ENCODE measurements at places on chromosomes 3 and 15.
A peak's percentile ranks its signal among the peaks of the same experiment; 100 is the strongest.

- no peak for DNase-seq
Observed at GRCh38 chr15:93185796-93186195, 96.8 kb upstream of the RGMA start.

DNA sequence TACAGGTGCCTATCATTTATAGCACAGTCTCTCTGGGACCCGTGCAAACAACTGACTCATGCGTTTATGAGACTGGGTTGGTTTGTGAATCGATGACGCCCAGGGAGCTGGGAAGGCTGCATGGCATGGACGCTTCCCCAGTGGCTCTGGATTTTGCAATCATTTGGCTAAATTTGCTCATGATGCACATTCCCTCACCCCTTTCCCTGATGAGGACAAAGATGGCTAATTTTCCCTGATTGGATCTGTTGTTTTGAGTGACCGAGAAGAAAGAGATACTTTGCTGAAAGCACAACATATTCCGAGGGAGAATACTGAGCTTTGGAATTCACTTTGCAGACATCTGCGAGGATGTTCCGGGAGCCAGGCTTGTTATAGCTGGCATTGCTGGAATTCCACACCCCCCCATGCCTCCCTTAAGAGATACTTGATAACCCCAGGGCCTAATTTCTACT, 51.1 kb downstream of the CGNL1 start:
- DNase-seq: no peak

GRCh38 chr3:70771426-70772147, 459.1 kb upstream of the MDFIC2 start:
- DNase-seq: no peak

- DNase-seq: no peak
Observed at GRCh38 chr15:49752517-49752916, 131.7 kb downstream of the DTWD1 start.

- no peak for DNase-seq
Observed at GRCh38 chr15:101178931-101179330, 72.9 kb downstream of the CHSY1 start.

DNA sequence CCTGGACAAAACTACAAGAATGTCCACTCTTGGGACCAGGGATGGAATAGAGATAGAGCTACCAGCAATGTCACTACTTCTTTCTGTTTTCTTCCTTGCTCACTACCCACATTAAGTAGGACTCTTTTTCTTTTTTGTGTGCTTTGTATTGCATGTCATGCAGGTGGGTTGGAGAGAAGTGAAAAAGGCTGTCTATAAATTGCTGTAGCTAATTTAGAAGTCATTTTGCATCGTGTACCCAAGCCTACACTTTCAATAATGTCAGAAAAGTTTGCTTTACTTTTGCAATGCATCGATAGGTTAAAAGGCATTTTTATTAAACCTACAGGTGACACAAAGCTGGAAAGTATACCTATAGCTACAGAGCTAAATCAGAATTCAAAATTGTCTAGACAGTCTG, 58.9 kb downstream of the GTF2E1 start:
- DNase-seq: no peak

DNA sequence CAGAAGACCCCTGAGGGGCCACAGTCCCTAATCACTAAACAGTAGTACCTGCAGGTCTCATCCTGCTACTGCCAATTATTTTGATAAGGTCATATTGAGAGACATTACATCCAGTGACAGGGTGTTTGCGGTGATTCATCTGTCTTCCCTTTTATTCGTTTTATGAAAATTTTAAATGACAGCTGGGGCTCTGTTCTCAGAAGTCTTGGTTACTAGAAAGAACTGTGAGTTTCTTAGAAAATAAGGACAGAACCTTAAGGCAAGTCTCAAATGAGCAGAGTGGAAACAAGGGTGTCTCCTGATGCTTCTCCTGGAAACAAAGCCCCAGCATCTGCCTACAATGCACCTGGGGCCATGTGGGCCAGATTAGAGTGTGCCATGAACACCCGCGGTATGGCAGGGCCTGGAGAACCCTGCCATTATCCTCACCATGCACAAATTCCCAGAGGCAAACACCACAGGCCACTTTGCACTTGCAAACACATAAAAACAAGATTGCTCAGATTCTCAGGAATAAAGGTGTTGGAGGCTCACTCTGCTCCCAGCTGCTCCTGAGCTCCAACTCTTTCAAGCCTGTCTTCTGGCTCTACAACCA, 66.3 kb upstream of the IQSEC1 start:
- DNase-seq: no peak

- no peak for DNase-seq
Observed at GRCh38 chr3:110397115-110397514, 674.5 kb upstream of the NECTIN3 start.

DNA sequence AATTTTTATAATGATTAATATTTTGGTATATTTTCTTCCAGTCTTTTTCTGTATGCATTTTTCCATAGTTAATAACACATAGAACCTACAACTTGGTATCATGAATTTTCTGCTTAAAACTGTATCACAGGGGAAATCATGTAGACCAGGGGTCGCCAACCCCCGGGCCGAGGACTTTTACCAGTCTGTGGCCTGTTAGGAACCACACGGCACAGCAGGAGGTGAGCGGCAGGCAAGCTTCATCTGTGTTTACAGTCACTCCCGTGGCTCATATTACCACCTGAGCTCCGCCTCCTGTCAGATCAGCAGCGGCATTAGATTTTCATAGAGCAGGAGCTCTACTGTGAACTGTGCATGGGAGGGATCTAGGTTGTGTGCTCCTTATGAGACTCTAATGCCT, 54.7 kb downstream of the RPL22L1 start:
- no peak for DNase-seq

DNA sequence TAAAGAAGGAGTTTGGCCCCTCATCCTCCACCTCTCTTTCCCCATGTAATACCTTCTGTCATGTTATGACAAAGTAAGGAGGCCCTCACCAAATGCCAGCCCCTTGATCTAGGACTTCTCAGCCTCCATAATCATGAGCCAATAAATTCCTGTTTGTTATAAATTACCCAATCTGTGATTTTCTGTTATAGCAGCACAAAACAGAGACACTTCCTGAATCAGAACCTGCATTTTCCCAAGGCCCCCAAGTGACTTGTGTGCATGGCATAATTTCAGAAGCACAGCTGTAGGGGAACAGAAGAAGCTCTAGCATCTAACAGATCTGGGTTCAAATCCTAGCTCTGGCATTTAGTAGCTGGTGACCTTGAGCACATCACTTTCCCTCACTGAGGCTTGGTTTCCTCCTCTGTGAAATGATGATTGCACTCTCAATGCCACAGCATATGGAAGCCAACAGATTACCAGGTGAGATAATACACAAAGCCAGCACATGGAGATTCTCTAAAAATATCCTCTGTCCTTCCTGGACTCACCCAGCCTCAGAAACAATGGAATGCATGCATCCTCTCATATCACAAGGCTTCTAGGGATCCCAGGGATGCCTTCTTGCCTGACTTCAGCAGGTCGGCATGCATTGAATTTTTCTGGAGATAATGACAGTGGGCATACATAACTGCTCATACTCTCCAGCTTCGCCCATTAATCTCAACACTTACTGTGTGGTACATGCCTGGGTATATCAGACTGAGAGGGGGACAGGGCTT, 26.3 kb downstream of the TLNRD1 start:
- no peak for DNase-seq

DNA sequence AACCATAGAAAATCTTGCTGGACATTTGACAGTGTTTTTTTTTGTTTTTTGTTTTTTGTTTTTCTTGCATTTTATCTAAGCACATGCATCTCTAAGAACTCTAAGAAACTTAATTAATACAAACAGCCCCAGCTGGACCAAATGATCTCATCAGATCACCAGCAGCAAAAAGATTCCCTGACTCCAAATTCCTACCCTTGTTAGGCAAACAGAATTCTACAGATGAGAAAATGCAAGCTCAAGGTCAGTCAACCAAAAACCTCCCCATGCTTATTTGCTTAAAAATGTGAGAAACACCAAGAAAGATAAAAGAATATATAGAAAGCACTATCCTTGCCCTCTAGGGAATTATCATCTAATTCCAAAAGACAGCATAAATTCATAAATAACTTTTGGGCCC, 65.4 kb downstream of the FOXP1 start:
- no peak for DNase-seq

DNA sequence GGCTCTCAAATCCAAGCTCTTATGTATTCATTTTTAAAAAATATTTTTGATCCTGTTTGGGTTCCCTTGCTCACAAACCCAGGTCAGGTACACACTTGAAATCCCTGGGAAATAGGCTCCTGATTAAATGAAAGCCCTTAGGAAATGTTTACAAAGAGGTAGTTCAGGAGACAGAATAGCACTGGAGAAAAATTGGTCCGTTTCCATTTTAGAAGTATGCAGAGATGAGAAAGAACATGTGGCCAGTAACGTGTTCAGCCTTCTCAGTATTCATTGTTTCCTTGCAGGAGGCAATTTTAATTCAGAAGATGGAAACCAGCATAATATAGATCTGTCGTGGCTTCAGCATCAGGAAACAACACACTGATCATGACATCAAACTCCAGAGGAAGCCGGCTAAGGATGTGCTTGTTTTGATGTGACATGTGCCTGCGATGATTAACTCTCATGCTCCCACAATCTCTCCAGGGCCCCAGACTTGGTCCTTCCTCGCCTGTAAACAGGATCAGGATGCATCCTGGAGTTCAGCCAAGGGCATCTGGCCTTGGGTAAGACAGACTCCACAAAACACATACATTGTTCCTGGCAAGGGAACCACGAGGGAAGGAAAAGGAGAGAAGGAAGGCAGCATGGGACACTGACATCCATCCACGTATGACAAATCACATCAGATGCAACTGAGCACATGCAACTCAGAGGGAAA, 350.5 kb upstream of the THBS1 start:
- no peak for DNase-seq

GRCh38 chr3:183427876-183428446, 458 bp downstream of the MCF2L2 start:
- DNase-seq: no peak

DNA sequence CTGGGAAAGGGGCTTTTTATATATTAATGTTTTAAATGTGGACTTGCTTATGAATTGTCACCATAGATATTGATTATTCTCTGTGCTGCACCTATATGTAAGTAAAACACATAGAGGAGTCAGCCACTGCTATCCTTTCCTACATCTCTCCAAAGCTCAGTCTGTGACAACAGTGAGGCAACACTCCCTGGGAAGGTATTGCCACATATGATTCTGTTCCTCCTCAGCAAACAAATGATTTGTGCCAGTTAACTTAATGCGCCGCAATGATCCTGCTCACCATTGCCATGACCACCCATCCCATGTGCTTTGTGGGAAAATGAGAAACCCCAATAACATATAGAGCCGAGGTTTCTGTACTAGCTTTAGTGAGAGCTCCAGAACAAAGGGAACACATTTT, 75.1 kb upstream of the FBN1 start:
- no peak for DNase-seq

DNA sequence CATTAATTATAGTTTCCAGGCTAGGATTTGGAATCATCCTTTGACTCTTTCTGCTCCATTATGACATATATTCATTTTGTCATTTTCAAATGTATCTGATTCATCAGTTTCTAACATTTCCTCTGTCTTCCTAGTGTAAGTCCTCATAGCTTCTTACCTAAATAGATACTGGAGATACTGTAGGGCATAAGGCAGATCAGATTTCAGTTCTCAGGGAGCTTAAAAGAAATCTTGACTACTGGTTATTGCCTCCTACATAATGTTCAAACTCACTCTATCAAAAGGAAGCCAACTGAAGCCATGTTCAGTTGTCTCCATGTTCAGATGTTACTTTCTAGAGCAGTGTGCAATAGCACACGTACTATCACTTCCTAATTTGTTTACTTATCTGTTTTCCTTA, 29.6 kb upstream of the CTDSPL2 start:
- no peak for DNase-seq

DNA sequence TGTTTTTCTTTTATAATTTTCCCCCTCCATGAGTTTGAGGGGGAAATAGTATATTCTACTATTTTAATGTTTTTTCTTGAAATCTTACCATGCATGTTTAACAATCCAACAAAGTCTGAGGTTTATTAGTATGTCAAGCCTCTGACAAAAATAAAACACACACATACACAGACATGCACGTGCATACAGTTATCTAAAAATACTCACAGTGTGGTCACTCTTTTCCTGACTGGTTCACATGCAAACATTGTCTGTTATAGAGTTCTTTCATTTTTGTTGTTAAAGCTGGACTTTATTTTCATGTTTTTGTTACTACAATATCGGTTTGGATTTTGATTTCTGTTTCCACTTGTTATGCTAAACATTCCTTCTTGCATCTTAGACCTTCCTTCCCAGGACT, 236.6 kb downstream of the MFSD1 start:
- DNase-seq: no peak

- DNase-seq: no peak
Observed at GRCh38 chr15:66417736-66418135, 31.0 kb downstream of the MAP2K1 start.

GRCh38 chr3:76570436-76571057, 469.4 kb upstream of the ROBO2 start:
- DNase-seq: no peak

DNA sequence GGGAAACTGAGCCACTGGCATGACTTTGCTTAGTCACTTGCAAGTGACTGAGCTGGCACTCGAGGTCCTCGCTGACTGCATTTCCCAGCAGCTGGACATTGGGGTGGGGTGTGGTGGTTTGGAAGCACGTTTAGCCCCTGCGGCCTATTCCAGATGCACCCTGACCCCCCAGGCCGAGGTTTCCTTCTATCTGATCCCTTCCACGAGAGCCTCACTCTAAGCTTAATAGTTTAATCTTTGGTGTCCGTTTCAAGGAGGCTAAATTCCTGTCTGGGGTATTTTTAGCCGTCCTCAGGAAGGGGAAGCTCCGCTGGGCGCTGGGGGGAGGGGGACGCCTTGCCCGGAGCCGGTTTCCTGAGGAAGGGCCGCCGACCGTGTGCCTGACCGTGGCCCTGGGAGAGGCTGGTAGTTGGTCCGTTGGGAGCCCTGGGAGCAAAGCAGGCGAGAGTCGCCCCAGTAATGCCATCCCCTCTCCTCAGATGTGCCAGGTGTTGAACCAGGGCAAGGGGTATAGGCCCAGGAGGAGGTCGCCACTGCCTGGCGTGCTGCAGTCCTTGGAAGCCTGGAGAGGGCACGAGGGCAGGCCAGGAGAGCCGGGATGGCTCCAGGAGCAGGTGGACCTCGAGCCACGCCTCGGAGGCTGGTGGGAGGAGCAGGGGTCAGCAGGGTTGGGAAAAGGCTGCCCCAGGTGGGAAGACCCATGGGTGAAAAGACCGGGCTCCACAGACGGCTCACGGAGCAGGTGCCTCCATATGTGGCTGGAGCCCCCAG, 37.2 kb downstream of the IDH2 start:
- no peak for DNase-seq

- no peak for DNase-seq
Observed at GRCh38 chr15:89591834-89592233, 16.6 kb downstream of the TICRR start.

- DNase-seq: peak; percentile 19
Observed at GRCh38 chr3:189041482-189042090, 130.2 kb upstream of the TPRG1 start.

DNA sequence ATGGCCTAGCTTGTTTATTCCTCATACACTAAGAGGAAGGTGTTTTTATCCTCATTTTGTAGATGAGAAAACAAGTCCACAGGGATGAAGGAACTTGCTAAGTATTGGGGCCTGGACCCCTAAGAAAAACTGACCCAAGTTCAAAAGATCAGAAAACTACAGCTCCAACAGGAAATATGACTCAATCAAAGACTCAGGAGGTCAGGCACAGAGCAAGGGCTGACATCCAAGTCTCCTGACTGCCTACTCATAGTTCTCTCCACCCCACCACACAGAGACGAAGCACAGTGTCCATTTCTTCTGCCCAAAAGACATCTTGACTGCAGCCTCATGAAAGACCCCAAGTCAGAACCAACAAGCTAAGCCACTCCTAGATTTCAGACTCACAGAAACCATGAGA, 26.9 kb upstream of the TPM1 start:
- DNase-seq: no peak

- no peak for DNase-seq
Observed at GRCh38 chr3:113245761-113246161, 34.4 kb downstream of the BOC start.
